Suprapubic skin (tissue), 4 donors: ENCODE measurements at places on chromosomes 6 and 20. TPM values are rescaled to one million over a fixed set of nuclear protein-coding genes. Genes with fewer than 3 reads are reported as not detected.

- peak; percentile 62 for DNase-seq
These were observed 297.0 kb downstream of the TAF4 start for GRCh38 chr20:61768571-61769285.

DNA sequence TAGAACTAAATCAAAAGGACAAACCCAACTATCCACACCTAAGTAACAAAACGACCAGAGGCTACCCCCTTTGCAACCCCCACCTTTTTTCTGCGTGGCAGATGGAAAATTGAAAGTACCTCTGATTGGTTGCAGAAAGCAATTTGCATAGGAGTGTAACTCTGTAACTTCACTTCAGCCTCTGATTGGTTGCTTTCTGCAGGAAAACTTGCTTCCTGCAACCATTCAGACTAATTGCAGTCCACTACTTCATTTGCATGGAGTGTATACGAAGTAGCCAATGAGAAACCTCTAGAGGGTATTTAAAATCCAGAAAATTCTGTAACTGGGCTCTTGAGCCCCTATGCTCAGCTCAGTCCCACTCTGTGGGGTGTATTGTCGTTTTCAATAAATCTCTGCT is 129.1 kb upstream of the OLIG3 start:
- DNase-seq = no peak

Gene ABHD12
- 41.6 TPM for total RNA-seq

Gene CCR6
- 1.1 TPM for total RNA-seq
